ENCODE measurements at places on chromosomes 5 and 9.

- no peak for DNase-seq
- H3K27ac ChIP-seq, result no peak overlapping the region
- H3K4me3 ChIP-seq, result no peak overlapping the region
- H3K27me3 ChIP-seq, result no peaks in the 10 kb centered on the region
- H3K36me3 ChIP-seq, result no peaks in the 10 kb centered on the region
These were observed 500.1 kb downstream of the ENC1 start for GRCh38 chr5:74140409-74140808.

GRCh38 chr9:132539096-132539495 is 43.3 kb upstream of the BARHL1 start:
- H3K4me3 ChIP-seq, result no peak overlapping the region
- DNase-seq, result no peak
- no peaks in the 10 kb centered on the region for H3K36me3 ChIP-seq
- H3K4me1 ChIP-seq, result no peaks in the 10 kb centered on the region

GRCh38 chr5:169827769-169828168 is 152.5 kb downstream of the INSYN2B start:
- no peaks in the 10 kb centered on the region for H3K27me3 ChIP-seq
- no peak overlapping the region for H3K27ac ChIP-seq
- no peaks in the 10 kb centered on the region for H3K36me3 ChIP-seq
- no peak overlapping the region for H3K4me3 ChIP-seq
- H3K4me1 ChIP-seq, result no peaks in the 10 kb centered on the region

DNA sequence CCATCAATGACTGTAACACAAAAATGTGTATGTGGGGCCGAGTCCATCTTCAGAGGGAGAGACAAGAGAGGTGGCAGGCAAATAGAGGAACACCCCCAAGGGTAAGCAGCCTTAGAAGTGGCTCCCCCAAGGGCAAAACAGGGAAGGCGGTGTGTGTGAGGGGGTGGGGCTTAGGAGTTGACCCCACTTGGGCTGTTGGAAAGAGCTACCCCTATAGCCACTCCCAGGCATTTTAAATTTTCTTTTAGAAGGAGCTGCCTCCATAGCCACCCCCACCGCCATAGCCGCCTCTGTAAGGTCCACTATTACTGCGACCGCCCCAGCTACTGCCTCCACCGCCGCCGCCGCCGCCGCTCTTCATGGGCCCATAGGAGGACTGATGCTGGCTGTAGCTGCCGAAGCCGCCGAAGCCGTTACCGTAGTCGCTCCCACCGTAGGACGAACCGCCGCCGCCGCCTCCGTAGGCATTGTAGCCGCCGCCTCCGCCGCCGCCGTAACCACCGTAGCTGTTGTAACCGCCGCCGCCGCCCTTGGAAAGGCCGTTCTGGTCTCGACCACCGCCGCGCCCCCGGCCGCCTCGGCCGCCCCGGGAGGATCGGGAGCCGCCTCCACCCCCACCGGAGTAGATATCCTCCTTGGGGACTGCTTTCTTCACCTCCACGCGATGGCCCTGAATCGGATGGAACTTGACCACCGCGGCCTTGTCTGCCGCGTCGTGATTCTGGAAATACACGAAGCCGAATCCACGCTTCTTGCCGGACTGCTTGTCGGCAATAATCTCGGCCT is 1.1 kb downstream of the HNRNPA0 start:
- peak; percentile 48 for DNase-seq
- peaks cover 32% of the 10 kb centered on the region for H3K36me3 ChIP-seq
- peaks cover 6% of the 10 kb centered on the region for H3K4me1 ChIP-seq
- H3K27ac ChIP-seq, result peak overlapping the region; percentile 97
- H3K4me3 ChIP-seq, result peak overlapping the region; percentile 94

DNA sequence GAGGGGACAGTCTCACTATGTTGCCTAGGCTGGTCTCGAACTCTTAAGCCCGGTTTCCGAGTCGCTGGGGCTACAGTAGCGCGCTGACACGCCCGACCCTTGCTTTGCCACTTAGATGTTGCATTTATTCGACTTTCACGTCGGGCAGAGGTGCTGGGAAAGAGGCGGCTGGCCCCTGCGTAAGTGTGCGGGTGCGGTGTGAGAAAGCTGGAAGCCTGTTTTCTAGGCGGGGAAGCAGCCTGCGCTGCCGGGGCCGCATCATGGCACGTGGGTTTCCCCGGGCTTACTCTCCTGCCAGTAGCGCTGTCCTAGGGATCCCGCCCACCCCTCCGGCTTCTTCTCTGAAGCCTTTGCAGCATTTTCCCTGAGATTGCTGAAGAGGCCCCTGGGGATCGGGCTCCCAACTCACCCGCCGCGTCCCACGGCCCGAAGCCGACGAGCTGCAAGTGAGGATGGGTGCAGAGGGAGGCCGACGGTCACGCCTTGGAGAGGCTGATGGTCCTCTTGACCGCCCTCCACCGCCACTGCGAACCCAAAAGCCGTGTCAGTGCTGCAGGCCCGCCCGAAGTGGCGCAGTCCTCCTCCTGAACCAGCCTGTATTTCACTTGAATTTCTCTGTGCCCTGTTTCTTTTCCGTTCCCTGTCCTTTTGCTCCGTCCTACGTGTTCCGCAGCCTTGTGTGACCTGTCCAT is 5.8 kb upstream of the TRIM41 start:
- H3K27ac ChIP-seq, result peak overlapping the region; percentile 60
- no peaks in the 10 kb centered on the region for H3K4me1 ChIP-seq
- H3K36me3 ChIP-seq, result no peaks in the 10 kb centered on the region
- H3K27me3 ChIP-seq, result no peaks in the 10 kb centered on the region

DNA sequence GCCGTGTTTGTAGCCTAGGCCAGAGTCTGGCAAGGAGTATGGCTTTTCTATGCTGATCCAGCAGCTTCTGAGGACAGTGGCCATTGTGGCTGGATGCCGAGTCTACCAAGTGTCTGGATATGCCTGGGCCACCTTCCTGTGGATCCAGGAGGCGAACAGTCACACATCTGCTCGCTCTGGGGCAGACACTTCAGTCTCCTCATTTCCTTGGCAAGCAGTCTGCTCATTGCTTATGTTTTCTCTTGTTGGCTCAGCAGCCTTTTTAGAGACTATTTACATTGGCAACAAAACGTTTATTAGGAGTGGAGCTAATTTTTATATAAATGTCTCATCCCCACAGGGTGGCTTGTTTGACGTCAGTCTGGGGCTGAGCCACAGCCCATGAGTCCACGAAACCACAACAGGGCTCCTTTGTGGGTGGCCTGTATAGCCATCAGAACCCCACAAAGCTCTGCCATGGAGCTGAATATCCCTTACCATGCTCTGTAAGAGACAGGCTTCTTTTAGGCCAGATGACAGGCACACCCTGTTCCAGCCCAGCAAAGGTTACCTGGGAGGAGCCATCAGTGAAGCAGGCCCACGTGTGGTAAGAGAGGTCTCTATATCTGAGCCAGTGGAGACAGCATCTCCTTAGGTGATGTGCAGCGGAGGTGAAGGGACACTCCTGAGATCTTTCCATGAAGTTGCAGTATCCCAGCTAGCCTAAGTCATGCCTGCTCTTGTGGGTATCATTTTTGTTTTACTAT is 221.7 kb downstream of the DIRAS2 start:
- H3K27ac ChIP-seq, result no peak overlapping the region
- DNase-seq, result no peak
- no peaks in the 10 kb centered on the region for H3K27me3 ChIP-seq

DNA sequence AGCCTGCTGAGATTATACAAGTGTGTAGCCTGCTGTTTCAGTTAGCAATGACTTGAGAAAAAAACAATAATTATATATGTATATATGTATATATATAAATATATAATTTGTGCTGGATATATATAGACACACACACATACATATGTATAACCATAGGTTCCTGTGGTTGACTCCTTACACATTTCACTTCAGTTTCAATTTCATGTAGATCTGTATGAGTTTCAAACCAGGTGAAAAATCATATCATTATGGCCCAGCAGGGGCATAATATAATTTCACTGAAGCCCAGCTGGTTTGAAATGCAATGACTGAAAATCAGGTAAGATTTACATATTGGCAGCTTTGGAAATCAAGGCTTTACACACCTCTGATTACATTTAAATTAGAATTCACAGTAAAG is 690.4 kb upstream of the CDH18 start:
- H3K27me3 ChIP-seq, result no peaks in the 10 kb centered on the region
- H3K4me3 ChIP-seq, result no peak overlapping the region
- H3K36me3 ChIP-seq, result no peaks in the 10 kb centered on the region
- DNase-seq, result no peak

DNA sequence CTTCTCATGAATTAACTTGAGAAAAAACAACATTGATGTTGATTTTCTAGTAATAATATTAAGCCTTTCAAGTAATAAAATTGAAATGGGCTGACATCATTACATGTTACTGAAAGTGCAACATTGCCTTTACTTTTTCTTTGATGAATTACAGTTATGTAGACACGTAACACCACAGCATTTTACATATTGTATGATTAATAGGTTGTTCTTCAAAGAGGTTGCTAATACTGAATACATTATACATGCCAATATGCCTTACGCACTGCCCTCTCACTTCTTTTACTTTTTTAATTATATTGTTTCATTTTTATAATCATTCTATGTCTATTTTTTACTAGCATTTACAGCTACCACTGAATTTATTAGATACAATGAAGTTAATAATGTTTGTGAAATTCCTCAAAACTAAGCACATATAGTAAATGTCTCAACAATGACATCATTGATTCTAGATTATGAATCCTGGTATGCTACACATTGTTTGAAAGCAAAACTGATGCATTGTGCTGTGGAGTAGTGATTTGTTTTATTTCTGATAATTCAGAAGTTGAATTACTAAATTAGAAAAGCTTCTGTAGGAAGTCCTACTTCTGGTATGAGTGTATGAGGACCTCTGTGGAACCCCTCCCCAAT is 464.4 kb upstream of the IZUMO3 start:
- no peak overlapping the region for H3K27ac ChIP-seq
- H3K27me3 ChIP-seq, result no peaks in the 10 kb centered on the region
- H3K36me3 ChIP-seq, result no peaks in the 10 kb centered on the region
- no peak overlapping the region for H3K4me3 ChIP-seq
- no peak for DNase-seq
- H3K4me1 ChIP-seq, result no peaks in the 10 kb centered on the region

DNA sequence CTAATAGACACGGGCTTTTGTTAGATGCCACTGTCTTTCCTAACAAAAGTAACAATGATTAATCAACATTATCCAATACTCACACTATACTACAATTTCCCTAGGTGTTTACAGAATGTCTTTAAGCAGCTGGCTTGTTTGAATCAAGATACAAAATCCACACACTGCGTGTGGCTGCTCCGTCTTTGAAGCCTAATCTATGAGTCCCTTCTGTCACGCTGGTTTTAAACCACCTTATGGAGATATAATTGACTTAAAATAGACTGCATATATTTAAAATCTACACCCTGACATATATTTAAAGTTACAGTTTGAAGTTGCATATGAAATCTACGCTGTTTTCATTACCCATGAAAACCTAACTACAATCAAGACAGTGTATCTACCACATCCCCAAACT is 73.9 kb upstream of the TBC1D9B start:
- H3K27ac ChIP-seq, result no peak overlapping the region
- peaks cover 3% of the 10 kb centered on the region for H3K36me3 ChIP-seq
- DNase-seq, result no peak
- no peaks in the 10 kb centered on the region for H3K27me3 ChIP-seq
- no peaks in the 10 kb centered on the region for H3K4me1 ChIP-seq

GRCh38 chr5:14603141-14603540 is 21.5 kb downstream of the OTULINL start:
- no peak overlapping the region for H3K4me3 ChIP-seq
- H3K4me1 ChIP-seq, result no peaks in the 10 kb centered on the region
- no peak overlapping the region for H3K27ac ChIP-seq

GRCh38 chr9:110058304-110058953 is 149.5 kb downstream of the C9orf152 start:
- peak; percentile 53 for DNase-seq
- no peaks in the 10 kb centered on the region for H3K36me3 ChIP-seq
- no peaks in the 10 kb centered on the region for H3K4me1 ChIP-seq
- H3K27me3 ChIP-seq, result no peaks in the 10 kb centered on the region
- H3K4me3 ChIP-seq, result no peak overlapping the region
- H3K27ac ChIP-seq, result no peak overlapping the region

DNA sequence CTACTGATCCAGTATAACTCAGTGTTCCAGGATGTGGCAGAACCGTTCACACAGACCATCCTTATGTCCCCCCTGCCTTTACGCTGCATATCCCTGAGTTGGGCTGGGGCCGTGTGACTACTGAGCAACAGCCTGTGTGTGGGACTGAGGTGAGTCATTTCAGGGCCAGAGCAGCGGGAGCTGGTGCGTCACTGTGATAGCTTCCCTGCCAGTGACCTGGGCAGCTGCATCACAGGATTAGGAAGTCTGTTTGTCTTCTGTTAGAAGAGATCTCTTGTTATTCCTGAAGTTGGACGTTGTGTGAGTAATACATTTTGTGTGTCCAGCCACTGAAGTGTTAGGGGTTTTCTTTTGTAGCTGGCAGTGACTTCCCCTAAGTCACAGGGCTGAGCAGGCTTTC is 35.6 kb downstream of the TPPP start:
- no peaks in the 10 kb centered on the region for H3K27me3 ChIP-seq
- no peaks in the 10 kb centered on the region for H3K4me1 ChIP-seq
- H3K4me3 ChIP-seq, result no peak overlapping the region

- peaks cover 18% of the 10 kb centered on the region for H3K36me3 ChIP-seq
- no peak overlapping the region for H3K27ac ChIP-seq
- H3K4me1 ChIP-seq, result peaks cover 5% of the 10 kb centered on the region
- no peaks in the 10 kb centered on the region for H3K27me3 ChIP-seq
These were observed 58.3 kb upstream of the NXNL2 start for GRCh38 chr9:88476491-88477271.

DNA sequence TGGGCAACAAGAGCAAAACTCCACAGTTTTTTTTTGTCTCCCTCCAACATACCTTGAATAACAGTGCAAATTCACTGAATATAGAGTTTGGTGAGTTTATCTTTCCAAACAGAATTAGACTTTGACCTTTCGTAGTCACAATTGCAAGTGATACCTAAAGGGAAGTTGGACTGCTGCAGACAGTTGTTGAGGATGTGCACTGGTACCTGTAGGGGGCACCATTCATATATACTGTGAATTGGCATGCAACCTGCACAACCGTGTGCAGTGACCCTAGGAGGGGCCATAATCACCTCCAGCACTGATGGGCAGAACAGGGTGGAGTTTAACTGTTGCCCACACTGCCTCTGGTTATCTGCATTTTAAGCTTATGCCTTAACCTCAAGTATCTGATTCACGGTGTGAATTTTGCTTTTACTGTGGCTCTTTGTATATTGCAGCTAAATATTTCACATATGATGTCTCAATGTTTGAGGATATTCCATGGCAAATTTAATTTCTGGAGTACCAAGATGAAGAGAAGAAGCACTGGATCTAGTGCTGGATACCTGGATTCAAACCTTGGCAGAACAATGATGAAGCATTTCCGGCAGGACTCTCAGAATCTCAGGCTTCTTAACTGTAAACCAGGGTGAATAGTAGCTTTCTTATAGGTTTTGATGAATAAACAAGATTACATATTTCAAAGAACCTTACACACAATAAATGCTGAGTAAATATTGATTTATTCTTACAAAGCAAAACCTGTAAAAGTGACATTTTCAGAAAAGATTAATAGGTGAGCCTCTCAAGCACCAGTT is 144.3 kb downstream of the ACTBL2 start:
- H3K27me3 ChIP-seq, result no peaks in the 10 kb centered on the region
- no peaks in the 10 kb centered on the region for H3K36me3 ChIP-seq
- H3K4me1 ChIP-seq, result no peaks in the 10 kb centered on the region
- peak; percentile 33 for DNase-seq

Measured in SK-N-SH (cell line).